ENCODE measurements at places on chromosomes 1 and 21.

DNA sequence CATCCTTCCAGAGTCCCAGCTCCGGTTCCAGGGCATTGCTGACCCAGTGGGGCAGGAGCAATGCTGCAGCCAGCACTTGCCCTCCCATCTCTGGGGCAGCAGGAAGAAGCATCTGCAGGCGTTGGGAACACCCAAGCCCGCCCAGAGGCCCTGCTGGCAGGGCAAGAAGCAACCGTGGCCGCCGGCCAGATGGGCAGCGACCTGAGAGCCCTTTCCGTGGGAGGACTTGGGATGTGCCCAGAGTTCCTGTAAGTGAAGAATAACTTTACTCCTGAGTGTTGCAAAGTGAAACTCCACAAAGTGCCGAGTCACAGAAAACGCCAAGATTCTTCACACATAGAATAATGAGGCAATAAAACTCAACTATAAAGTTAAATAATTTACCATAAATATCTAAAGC is 46.0 kb downstream of the GRIK3 start:
- DNase-seq = no peak

DNA sequence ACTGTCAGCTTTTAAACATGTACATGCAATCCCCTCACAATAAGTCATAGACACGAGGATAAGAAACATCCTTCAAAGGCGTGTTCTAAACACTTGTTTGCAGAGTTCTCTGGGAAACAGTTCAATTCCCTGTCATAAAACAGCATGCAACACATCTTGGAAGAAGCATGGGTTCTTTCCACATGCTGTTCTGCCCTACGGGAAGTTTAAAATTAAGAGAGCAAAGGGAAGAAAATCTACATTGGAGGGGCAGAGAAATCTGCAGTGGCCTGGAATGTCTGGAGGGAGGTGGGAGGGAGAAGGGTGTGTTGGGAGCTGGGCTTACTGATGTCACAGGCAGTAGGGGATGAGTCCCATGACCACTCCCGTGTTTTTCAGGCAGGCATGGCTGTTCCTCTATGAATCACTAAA is 98.3 kb upstream of the SLC2A1 start:
- DNase-seq = no peak

DNA sequence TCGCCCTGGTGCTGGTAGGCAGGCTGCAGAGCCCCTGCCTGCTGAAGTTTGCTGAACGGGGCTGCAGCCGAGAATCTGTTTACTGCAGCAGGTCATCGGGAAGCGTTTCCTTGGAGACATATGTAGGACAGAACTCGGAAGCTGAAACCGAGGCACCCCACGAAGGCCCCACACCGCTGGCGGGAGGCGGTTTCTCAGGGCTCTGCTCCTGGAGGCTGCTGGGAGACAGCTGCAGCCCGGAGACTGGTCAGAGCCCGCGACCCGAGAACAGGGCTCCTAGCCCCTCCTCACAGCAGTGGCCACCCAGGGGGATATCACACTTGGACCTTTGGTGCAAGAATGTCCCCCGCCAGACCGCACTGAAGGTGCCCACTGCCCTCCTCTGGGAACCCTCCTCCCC is 12.7 kb upstream of the PLCH2 start:
- no peak for DNase-seq

DNA sequence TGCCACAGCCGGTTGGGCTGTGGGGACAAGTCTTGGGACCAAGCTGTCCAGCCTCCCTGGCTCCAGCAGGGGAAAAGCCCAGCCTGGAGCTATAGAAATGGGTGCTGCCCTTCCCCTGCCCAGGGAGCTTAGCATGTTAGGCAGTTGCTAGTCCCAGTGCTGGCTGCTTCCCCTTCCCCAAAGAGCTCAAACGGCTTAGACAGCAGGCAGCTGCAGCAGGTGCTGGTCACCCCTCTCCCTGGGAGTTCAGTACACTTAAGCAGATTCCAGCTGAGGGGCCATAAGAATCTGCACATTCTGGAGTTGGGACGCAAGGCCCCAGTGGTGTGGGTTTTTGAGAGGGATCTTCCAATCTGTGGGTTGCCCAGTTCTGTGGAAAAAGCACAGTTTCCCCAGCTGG is 11.1 kb upstream of the REG4 start:
- DNase-seq = no peak

DNA sequence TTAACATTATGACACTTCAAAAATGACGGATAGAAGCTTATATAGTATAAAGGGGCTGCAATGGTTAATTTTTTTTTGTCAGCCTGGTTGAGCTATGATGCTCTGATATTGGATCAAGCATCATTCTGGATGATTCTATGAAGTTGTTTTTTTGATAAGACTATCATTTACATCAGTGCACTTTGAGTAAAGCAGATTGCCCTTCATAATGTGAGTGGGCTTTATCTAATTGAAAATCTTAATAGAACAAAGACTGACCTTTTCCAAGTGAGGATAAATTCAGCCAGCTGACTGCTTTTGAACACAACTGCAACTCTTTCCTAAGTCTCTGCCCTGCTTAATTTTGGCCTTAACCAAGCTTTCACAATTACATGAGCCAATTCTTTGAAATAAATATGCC is 1476.2 kb downstream of the NCAM2 start:
- no peak for DNase-seq

DNA sequence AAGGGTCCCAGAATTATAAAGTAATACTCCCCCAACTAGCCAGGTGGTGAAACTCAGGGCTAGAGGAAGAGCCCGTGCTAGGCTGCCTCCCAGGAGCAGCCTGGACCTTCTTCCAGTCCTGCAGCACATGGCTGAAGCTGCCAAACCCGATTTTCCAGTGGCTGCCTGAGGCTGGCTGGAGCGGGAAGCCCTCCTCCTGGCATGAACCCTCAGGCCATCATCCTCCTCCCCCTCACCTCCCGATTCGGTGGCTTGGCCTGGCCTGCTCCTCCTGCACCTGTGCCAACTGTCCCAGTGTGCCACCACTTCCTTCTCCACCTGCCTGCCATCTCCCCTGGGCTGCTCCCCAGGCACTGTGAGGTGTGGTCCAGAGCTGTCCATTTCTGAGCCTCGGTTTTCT is 3.0 kb upstream of the TSPAN1 start:
- no peak for DNase-seq

DNA sequence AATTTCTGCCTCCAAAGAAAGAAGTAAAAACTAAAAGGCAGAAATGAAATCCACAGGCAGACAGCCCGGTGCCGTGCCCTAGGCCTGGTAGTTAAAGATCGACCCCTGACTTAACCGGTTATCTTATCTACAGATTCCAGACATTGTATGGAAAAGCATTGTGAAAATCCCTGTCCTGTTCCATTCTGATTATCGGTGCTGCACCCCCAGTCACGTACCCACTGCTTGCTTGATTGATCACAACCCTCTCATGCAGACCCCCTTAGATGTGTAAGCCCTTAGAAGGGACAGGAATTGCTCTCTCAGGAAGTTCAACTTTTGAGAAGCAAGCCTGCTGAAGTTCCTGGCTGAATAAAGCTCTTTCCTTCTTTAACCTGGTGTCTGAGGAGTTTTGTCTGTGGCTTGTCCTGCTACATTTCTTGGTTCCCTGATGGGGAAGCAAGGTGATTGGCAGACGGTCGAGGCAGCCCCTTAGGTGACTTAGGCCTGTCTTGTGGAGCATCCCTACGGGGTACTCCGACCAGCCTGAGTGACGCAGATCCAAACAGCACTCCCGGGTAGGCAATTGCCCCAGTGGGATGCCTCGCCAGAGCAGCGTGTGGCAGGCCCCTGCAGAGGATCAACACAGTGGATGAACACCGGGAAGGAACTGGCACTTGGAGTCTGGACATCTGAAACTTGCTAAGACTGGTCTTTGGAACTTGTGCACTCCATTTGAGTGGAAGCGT is 111.2 kb upstream of the PPM1J start:
- DNase-seq = no peak

DNA sequence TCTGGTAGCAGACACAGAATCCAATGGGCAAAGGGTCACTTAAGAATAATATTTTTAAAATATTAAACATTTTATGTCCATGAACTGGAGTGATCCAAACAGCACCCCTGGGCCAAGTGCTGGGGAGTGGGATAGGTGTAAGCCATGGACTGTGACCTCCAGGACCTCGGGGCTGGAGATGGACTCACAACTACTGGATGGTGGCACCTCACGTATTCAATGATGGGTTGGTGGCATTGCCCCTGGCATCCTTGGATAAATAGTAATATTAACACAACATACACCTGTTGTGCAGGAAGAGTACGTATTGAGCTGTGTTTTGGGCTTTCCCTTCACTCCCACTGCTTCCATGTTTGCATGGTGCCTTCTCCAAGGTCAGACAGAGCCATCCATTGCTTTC is 39.3 kb upstream of the TENT5C start:
- DNase-seq = no peak

DNA sequence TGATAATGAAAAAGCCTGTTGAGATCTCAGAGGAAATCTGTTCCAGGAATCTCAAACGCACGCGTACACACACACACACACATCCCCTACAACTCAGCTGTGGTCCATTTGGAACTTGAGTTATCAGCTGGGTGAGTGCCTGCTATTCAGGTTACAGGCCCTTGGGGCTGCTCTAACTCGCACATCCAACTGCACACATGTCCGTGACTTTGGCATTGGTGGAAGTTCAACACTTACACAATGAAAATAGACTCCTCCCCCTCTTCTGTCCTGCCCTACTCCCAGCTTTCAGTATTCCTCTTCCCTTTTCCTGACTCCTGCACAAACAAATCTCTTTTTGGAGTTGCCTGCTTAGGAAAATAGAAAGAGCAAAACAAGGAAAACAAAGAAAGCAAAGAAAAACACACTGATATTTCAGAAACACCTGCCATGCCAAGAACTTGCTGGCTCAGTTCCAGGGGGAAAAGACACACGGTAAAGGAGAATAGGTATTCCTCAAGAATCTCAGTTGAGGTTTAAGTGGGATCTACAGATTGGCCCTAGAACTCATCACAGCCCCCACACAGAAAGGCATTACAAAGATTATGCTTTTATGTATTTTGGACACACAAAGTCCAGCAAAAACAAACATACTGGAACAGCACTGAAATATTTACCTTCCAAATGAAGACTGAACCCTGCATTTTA is 140.9 kb downstream of the TGFBR3 start:
- no peak for DNase-seq

DNA sequence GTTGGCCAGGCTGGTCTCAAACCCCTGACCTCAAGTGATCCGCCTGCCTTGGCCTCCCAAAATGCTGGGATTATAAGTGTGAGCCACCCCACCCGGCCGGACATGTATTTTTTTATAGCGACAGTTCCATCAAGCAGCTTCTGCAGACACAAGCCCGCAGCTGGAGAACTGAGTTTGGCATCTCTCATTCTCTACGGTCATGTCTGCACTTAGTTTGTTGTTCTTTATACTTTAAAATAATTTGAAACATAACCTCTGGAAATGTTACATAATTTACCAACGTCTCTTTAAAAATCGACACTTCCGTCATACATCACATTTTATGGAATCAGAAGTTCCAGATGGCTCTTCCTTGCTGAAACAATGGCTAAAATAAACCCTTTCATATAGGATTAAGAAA is 183.6 kb downstream of the DYRK1A start:
- DNase-seq = no peak

GRCh38 chr1:183810121-183810520 is 5.2 kb downstream of the RGL1 start:
- no peak for DNase-seq

DNA sequence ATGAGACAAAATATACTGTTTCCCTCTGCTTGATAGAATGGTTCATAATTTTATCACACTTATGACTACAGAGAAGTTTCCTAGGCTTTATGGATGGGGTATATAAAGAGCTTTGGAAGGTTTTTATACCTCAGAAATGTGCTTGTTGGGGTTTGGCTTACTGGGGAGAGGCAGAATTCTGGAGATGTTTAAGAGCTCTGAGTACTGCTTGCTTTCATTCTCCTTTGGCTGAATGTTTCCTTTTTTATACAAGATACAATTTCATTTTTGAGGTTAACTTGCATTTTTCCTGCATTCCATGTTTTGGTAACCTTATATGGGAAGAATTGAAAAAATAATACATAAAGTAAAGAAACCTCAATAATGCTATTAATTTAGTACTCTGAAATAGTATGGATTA is 157.7 kb upstream of the COL11A1 start:
- no peak for DNase-seq

GRCh38 chr1:102628109-102628613 is 480.2 kb downstream of the COL11A1 start:
- peak; percentile 81 for DNase-seq

GRCh38 chr1:207863893-207864535 is 46.9 kb downstream of the CD34 start:
- no peak for DNase-seq

- no peak for DNase-seq
Measured at GRCh38 chr1:58762806-58763205, 21.0 kb downstream of the JUN start.

DNA sequence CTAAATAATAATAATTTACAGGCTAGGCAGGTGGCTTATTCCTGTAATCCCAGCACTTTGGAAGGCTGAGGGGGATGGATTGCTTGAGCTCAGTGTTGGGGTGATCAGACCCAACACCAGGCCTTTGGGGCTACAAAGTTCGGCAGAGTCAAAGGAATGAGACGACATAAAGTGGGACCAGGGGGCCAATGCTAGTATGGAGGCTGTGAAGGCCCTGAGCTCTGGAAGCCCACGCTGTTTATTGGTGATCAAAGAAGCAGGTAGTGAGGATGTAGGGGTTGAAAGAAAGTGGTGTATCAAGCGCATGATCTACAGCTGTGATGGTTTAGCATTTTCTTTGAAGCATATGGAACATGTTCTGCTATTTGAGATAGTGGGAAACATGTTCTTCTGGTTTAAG is 5.6 kb downstream of the BTBD8 start:
- DNase-seq = peak; percentile 2

DNA sequence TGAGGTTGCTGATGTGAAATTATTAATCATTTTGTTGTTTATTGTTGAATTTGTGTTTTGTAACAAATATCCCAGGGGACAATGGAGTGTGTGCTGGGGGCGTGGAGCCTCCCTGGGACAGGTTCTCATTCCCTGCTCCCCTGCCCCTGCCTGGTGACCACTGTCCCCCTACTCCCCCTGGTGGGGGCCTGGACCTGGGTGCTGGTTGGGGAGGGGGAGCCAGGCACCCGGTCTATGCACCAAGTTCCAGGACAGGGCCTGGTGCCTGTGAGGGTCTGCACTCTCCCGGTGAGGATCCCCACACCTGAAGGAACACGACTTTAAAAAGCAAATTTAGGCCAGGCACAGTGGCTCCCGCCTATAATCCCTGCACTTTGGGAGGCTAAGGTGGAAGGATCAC is 42.4 kb downstream of the CHD5 start:
- no peak for DNase-seq

GRCh38 chr1:26072305-26072704 is 4.9 kb upstream of the TRIM63 start:
- DNase-seq = no peak

- no peak for DNase-seq
Measured at GRCh38 chr1:220012259-220012658, 34.0 kb downstream of the EPRS1 start.

DNA sequence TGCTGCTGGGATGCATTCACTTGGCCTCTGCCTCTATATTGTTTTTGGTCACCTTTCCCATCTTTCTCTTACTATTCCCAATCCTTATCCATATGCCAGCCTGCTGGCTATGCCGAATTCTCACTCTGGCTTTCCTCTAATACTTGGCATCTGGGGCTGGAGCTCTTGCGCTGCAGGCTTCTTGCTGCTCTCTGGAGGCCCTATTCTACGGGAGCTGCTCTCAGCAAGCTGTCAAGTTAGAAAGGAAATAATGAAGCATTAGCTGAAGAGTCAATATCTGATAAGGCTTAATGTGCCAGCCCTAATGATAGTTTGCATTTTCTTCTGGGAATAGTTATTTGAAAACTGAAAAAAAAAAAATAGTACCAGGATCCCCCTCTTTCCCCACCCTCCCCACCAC is 125.3 kb upstream of the CYYR1 start:
- DNase-seq = no peak

GRCh38 chr1:77541162-77541545 is 141.3 kb downstream of the ZZZ3 start:
- no peak for DNase-seq

Measured in COR-L47 (cell line).